ENCODE measurements at places on chromosomes 6 and 20. TPM values are rescaled to one million over a fixed set of nuclear protein-coding genes. Genes with fewer than 3 reads are reported as not detected.

SLC22A23 gene
- total RNA-seq: 2.2 TPM

SLC22A7 gene
- not detected for total RNA-seq

MOG gene
- not detected for total RNA-seq

ADTRP gene
- 1.3 TPM for total RNA-seq

HEY2 gene
- 0.32 TPM for total RNA-seq
